Activated T-cell treated with anti-CD3 and anti-CD28 coated beads, Interleukin-2, amount 50 U/mL, for 72 hours (primary cell): ENCODE measurements at places on chromosomes 16 and 17. TPM values are rescaled to one million over a fixed set of nuclear protein-coding genes. Genes with fewer than 3 reads are reported as not detected.

Gene PTX4
- not detected for total RNA-seq

Gene KRT16
- not detected for total RNA-seq

- no peak for DNase-seq
- peaks cover 11% of the 10 kb centered on the region for H3K36me3 ChIP-seq
- no peak overlapping the region for H3K27ac ChIP-seq
- H3K4me1 ChIP-seq: peaks cover 25% of the 10 kb centered on the region
- no peaks in the 10 kb centered on the region for H3K27me3 ChIP-seq
Measured at GRCh38 chr17:47820033-47820789, 1.4 kb downstream of the OSBPL7 start.

DNA sequence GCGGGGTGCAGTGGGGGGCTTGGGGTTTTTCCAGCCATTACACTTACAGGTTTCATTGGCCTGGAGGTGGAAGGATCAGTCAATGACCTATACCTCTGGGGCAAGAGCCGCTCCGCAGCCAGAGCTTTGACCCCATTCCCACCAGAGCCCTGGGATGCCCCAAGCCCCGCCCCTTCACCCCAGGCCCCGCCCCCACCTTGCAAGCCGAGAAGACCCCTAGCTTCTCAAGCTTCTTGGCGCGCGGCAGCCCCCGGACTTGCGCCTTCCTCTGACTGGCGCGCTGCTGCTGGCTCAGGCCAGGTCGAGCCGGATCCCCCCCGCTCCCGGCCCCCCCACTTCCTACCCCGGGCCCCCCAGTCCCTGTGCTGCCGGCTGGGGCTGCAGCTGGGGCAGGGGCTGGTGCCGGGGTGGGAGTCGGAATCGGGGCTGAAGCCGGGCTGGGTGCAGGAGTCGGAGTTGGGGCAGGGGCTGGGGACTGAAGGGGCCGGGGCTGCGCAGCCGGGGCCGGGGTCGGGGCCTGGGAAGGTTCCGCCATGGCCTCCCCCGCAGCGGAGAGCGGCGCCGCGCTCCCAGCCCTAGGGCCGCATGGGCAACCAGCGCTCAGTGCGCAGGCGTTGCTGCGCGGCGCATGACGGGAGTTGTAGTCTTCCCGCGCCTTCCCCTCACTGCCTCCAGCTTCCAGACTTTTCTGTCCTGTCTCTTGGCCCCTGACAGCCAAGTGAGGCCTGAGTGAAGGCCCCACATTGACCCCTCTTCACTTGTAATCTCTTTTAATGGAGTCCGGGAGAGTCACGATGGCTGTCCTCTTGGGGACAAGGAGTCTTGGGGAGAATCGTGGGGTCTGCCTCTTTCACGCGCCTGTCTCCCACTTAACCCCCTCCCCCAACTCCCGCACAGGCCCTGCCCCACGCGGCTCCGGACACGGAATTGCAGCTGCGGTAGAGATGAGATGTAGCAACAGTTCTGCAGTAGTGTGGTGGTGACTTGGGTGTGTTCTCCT is at the start of gene KAT2A:
KAT2A (minus strand) TSS at position 598 of the 1,000 bp plus-strand sequence; CDS start at position 535, 63 bp downstream.
- H3K4me3 ChIP-seq: peak within 1 kb of the TSS; percentile 80
- peaks cover 39% of the 10 kb centered on the region for H3K4me1 ChIP-seq
- no peaks in the 10 kb centered on the region for H3K27me3 ChIP-seq
- peaks cover 10% of the 10 kb centered on the region for H3K36me3 ChIP-seq
- no peak within 1 kb of the TSS for H3K27ac ChIP-seq

GRCh38 chr16:89723279-89724250 is 2.2 kb downstream of the ZNF276 start:
- H3K4me1 ChIP-seq: peaks cover 52% of the 10 kb centered on the region
- peak; percentile 78 for DNase-seq
- H3K27me3 ChIP-seq: no peaks in the 10 kb centered on the region

GRCh38 chr16:70793851-70794502 is 7.0 kb downstream of the VAC14 start:
- no peaks in the 10 kb centered on the region for H3K36me3 ChIP-seq
- peaks cover 16% of the 10 kb centered on the region for H3K4me1 ChIP-seq
- no peak overlapping the region for H3K27ac ChIP-seq
- DNase-seq: no peak
- no peak overlapping the region for H3K4me3 ChIP-seq
- H3K27me3 ChIP-seq: no peaks in the 10 kb centered on the region

DNA sequence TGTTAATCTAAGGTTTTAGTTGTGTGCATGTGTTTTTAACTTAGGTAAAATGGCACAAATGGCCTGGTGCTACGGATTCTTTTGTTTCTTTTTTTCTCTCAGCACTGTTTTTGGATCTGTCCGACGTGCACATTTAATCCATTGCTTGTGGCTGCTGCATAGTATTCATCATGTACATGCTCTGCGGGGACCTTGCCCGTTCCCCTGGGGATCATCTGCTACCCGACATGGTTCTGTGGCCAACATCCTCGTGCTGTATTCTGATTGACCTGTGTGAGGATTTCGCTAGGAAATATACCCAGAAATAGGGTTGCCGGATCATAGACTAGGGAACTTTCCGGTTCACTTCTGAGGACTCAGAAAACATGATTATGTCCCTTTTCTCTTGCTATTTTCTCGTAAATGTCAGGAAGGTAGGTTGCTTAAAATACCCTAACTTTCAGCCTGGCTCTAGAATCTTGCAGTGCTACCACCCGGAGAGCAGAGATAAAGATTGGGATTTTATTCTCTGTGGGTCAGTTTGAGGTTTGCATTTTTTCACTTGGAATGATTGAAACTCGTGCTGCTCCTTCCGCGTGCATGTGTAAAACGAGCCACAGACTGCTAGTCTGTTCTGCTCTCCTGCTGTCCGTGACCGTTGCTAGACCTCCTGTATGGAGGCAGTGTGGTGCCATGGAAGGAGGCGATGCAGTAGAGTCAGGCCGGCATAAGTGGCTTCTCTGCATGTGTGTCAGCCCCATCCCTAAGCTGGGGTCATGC is 42.9 kb downstream of the LDHD start:
- H3K27me3 ChIP-seq: no peaks in the 10 kb centered on the region
- peaks cover 7% of the 10 kb centered on the region for H3K36me3 ChIP-seq
- no peak for DNase-seq
- peak overlapping the region; percentile 84 for H3K27ac ChIP-seq

GRCh38 chr16:4410335-4411075 is 5.9 kb downstream of the CORO7 start:
- DNase-seq: no peak
- H3K27me3 ChIP-seq: no peaks in the 10 kb centered on the region
- H3K27ac ChIP-seq: peak overlapping the region; percentile 33
- peaks cover 36% of the 10 kb centered on the region for H3K4me1 ChIP-seq
- peaks cover 24% of the 10 kb centered on the region for H3K36me3 ChIP-seq
